ENCODE measurements at places on chromosomes 7 and 10.

GRCh38 chr7:401495-401894 is 111.5 kb downstream of the FOXL3 start:
- no peak for DNase-seq

DNA sequence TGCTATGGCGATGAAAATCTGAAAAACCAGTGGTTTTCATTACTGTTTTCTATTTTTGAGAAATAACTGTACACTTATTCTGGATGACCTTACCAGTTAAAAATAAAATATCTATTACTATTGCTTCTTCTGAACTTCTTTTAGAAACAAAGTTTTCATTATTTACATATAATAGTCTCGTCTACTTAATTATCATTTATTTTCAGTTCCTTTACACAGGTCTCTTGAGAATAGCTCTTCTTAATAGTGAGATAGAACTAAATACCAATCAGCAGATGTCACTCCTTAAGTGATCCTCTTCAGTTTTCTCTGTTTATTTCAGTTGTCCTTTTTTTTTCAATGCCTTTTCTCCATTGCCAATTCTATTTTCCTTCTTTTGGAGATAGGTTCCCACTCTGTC is 4.3 kb upstream of the GLCCI1 start:
- DNase-seq: no peak

- no peak for DNase-seq
Observed at GRCh38 chr7:30062587-30062986, 34.4 kb downstream of the PLEKHA8 start.

- DNase-seq: no peak
Observed at GRCh38 chr7:92847305-92847704, 10.9 kb upstream of the CDK6 start.

GRCh38 chr10:77267703-77268675 is 369.6 kb downstream of the KCNMA1 start:
- DNase-seq: no peak

DNA sequence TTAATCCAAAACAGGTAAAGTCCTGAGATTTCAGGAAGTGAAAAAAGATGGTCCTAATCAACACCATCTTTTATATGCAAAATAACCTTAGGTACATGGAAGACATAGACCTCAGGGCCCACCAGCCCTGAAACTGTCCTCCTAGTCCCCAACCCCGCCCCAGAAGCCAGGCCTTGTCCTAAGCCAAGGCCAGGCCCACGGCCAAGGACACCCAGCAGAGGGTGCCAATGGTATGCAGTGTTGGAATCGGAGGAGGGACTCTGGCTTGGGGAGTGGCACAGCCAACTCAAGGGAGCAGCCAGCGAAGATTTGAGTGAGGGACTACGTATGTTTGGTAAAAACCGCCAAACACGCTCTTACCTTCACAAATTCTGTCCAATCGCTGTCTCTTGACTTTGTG is 96.7 kb downstream of the ZRANB1 start:
- no peak for DNase-seq

- DNase-seq: no peak
Observed at GRCh38 chr7:92785923-92786322, 50.5 kb downstream of the CDK6 start.

DNA sequence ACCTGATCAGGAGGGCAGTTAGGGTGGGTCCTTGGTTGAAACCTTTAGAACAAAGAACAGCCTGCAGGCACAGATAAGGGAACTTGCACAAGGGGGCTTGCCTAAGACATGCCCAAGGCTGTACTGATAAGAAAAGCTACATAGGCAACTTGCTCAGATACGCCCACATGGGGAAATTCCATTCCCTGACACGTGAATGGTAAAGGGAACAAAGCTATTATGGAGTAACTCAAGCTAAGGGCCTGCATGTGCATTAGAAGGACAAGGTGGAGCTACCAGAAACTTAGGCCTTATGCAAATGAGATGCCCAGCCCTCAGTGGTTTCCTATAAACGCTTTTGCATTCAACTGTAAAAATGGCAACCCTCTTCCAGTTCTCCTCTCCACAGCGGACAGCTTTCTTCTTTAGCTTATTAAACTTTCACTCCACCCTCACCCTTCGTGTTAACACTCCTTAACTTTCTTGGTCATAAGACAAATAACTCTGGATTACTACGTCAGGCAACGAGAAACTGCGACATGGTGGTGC is 1192.1 kb upstream of the CELF2 start:
- DNase-seq: no peak

DNA sequence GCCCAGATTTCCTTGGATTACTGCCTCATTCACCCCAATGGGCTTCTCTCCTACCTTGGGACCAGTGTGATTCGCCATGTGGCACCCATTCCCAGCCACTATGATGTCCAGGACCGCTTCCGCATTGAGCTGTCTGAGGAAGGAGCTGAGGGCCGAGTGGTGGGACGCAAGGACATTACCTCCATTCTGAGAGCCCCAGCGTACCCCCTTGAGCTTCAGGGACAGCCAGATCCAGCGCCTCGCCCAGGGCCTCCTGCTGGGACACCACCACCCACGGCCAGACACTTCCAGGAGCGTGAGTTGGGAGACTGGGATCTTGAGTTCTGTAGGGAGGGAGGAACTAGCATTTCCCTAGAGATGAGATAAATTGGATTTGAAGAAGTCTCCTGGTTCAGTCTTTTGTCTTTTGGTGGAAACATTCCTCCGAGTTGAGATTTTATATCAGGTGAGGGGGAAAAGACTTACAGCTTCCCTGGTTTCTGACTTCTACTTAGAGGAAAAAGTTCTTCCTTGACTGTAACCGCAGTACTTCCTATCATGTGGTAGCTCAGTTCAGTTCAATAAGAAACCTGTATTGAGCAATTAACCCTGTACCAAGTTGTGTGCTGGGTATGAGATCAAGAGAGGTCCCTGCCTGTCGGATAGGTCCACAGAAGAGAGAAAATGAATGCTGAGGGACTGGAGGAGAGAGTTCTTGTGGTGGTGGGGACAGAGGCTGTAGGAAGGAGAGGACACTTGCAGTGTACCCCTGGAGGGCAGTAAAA is 1.3 kb downstream of the MOSPD3 start:
- DNase-seq: no peak

DNA sequence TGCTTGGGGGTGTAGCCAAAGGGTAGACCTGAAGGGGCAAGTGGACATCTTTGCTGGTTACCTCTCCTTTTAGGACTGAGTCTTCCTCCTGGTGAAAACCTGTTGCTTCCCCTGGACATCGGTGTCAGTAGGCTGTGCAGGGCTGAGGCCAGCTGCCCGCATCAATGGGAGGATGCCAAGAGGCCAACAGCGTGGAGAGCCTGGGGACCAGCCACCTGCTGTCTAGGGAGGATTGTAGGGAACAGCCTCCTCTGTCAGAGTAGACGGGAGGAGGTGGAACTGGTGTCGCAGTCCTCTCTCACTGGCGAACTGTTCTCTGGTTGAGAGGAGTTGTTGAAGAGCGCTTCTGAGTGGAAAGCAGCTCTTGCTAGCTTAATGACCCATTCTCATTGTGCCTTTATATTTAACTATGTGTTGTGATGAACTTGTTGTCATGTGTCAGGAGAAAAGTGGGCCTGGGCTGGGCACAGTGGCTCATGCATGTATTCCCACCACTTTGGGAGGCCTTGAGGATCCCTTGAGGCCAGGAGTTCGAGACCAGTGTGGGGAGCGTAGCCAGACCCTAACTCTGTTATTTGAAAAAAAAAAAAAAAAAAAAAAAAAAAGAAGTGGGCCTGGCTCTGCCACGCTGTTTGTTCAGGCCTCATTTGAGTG is 1.8 kb downstream of the SUFU start:
- DNase-seq: no peak

GRCh38 chr10:78359640-78360091 is 326.0 kb downstream of the RPS24 start:
- no peak for DNase-seq

- no peak for DNase-seq
Observed at GRCh38 chr7:56099653-56100052, 6.6 kb downstream of the CHCHD2 start.

All from activated naive CD4-positive, alpha-beta T cell (primary cell).